ENCODE measurements at places on chromosomes 7 and 10.

- no peak for DNase-seq
These were observed 5.4 kb upstream of the HKDC1 start for GRCh38 chr10:69214666-69215131.

- no peak for DNase-seq
These were observed 1131.8 kb upstream of the GHITM start for GRCh38 chr10:83007510-83007909.

DNA sequence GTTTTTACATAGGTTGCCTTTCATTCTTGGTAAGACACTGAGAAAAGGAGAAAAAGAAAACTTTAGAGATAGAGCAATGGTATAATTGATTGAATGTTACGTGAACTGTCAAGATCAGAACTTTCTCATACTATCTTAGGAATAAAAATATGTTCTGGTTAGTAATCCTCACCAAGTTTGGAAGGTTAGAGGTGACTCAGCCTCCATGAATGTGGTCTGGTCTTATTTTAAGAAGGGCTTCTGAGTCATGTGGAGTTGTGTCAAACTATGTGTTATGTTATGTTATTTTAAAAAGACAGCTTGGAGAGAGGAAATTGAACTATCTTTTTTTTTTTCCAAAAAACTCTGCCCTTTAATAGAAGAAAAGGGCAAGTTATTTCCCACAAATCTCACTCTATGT is 458.6 kb upstream of the KLF6 start:
- peak; percentile 29 for DNase-seq

DNA sequence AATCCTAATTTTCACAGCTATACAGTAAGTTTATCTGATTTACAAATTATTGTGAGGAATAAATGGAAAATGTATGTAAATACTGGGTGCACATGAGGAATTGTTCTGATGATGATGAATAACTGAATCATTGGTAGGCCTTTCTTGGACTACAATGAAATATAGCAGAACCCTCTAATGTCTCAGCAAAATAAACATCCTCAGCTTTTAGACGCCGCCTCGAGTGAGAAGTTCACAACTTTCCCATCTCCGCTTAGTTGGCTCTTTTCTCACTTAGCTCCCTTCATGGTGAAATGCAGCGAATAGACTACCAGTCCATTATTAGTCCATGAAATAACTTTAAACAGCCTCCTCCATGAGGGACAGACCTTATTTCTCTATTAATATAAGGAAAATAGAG is 182.3 kb downstream of the BICC1 start:
- DNase-seq = no peak

DNA sequence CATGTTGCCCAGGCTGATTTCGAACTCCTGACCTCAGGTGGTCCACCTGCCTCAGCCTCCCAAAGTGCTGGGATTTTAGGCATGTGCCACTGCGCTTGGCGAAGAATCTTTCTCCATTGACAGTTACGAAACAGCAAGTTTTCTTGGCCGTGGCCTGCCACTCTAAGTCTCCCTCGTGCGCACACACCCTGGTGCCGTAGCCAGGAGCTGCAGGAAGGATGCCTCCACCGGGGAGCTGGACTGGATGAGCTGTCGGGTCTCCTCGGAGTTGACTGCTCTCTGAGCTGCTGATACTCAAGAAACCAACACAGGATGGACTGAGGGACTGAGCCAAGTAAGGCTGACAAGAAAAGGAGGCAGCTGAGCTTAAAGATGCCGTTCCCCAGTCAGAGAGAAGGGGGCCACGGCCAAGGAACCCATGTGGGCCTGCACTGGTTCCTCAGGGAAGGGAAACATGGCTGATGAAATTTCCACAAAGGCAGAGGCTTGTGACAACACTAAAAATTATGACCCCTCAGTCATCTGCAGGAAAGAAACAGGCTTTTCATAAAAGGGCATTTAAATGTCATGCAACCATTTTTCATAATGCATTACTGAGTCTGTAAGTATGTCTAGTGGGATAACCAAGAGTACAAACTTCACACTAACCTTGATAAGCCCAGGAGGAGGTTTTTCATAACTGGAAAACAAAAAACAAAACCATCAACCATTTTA is 27.7 kb upstream of the FKBP9 start:
- no peak for DNase-seq

DNA sequence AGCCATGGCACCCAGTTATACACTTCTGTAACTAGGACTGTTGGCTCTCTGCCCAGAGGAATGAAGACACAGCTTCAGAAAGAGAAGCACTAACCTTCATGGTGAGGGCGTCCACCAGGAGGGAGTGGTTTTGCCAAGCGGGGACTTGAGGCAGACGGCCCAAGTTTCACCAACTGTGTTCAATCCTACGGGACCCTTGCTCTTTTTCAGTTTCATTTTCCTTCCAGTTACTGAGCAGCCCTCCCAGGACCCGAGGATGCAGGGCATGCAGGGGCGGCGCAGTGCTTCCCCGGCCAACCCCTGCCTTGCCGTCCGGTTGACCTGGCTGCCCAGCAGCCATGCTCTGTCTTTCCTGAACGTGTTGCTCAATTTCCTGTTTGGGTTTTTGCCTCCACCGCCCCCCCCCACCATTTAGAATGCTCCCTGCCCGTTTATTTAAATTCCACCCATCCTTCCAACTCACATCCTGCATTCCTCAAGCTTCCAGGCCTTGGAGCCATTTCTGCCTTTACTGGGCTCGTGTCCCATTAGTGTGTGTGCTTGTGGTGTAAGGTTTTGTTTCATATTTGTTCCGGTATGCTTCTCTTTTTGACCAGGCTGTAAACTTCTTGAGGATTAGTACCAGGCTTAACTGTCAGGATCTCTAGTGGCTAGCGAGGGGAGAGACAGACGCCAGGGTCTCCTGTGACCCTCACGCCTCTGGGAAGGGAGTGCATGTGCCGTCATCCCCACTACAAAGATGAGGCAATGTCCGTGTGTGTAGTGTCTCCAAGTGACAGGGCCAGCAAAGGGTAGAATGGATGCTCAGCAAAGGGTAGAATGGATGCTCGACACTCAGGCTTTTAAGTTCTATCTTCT is 31.6 kb downstream of the IL15RA start:
- no peak for DNase-seq

Measured in Kasumi-1 (cell line).